ENCODE measurements at places on chromosomes 16 and 17.
A peak's percentile ranks its signal among the peaks of the same experiment; 100 is the strongest.

DNA sequence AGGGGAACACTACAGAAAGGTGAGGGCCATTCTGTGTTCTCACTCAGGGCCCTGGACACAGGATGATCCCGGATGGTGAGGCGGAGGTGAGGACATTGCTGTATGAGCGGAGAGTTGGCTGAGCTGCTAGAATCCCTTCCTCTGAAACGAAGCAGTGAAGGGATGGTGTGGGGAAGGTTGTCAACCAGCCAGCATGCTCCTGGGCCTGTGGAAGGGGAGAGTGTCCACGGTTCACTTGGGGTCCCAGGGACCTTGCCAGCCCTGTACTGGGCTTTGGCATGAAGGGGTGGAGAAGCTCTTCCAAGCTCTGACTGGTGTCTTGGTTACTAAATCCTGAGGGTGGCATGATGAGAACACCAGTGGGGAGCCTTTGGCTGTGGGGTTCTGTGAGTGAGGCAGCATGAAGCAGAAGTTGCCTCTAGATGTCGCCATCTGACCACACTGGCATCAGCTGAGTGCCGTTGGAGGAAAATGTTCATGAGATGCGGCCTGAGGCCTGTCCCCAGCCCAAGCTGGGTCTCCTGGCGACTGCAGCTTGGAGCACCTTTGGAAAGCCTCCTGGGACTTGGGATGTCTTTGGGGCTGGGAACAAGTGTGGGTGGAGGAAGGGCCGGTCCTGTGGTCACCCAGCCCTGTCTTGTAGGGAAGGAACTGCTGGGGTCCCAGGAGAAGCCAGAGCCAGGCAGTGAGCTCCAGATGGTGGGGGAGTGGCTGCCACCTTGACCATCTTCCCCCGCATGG lies 14.8 kb downstream of the PDP2 start:
- no peak for DNase-seq

GRCh38 chr17:48818361-48818841 lies 1.4 kb upstream of the TTLL6 start:
- DNase-seq, result no peak

- no peak for DNase-seq
Observed at GRCh38 chr17:80191865-80192661, 22.2 kb downstream of the CARD14 start.

DNA sequence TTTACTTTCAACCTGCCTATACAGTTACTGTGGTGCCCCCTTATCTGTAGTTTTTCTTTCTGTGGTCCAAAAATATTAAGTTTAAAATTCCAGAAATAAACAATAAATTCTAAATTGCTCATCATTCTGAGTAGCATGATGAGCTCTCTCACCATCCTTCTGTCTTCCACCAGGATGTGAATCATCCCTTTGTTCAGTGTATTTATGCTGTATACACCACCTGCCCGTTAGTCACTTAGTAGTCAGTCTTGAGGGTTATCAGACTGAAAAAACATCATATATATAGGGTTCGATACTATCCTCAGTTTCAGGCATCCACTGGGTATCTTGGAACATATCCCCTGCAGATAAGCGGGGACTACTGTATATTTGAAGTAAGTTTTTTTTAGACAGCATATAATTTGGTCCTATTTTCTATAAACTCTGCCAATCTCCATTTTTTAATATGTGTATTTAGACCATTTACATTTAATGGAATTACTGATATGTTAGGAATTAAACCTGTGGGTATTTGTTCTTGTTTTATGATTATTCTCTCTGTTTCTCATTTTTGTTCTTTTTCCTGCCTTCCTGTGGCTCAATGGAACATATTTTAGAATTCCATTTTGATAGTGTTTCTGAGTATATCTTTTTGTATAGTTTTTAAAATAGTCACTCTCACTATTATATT lies 31.0 kb downstream of the TBX21 start:
- DNase-seq, result no peak

GRCh38 chr17:6756425-6757031 lies 682 bp downstream of the XAF1 start:
- no peak for DNase-seq

- no peak for DNase-seq
Observed at GRCh38 chr17:81398832-81399411, 3.7 kb downstream of the BAHCC1 start.

DNA sequence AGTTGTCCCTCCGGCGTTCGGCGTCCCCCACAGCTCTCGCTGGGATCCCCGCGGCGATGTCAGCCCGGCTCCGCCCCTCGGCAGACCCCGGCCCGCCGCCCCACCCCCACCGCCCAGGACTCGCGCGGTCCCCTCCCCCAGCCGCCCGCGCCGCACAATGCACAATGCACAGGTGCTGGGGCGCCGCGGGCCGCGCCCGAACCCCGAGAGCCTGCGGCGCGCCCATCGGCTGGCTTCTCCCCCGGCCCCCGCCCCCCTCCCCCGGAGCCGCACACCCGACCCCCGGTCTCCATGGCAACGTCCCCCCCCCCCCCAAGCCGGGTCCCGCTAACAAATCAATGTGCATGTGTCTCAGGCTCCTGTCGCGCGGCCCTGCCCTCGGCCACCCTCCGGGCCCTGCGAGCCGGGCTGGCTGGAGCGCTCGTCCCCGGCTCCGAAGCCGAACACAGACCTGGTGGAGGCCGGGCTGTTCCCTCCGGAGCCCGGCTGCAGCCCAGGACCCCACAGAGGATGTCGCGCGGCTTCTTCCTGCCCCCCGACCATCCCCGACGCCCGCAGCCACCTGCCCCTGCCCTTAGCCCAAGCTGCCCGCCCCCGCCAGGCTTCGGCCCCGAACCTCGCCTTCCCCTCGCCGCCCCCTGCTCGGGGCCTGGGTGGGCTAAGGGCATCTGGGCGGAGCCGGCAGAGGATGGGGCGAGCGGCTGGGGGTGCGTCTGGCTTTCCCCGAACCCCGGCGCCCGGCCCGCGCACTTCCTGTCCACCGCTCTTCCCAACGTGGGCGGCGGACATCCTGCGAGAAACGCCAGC lies 818 bp upstream of the CBX8 start:
- no peak for DNase-seq

GRCh38 chr17:80279895-80280294 lies 19.2 kb downstream of the RNF213 start:
- no peak for DNase-seq

DNA sequence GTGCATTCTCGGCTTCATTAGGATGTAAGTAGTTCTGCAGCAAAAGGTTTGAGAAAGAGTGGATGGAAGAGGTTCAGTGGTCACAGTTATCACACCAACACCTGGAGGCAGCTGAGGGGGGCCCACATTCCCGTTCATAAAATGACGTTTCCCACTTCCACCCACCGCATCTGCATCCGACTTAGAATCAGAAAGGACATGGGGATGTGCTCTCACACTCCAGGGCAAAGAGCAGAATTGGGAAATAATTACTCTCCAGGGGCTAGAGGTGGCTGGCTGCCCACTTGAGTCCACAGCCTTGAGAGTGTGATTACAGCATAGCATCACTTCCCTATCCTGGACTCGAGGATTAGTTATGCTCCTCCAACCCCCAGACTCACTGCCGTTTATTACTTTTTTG lies 122.0 kb downstream of the CPPED1 start:
- no peak for DNase-seq

DNA sequence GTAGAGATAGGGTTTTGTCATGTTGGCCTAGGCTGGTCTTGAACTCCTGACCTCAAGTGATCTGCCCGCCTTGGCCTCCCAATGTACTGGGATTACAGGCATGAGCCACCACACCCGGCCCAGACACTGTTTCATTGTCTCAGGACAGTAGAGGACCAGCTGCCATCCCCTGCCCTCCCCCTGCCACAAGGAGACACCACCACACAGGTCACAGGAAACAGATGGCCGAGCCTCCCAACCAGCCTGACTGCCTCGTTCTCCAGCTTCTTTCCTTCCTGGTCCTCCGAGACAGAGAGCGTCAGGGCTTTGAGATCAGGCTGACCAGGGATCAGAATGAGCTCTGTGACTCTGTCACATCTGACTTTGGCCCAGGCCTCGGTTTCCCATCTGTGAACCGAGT lies 20.8 kb upstream of the RNPS1 start:
- no peak for DNase-seq

DNA sequence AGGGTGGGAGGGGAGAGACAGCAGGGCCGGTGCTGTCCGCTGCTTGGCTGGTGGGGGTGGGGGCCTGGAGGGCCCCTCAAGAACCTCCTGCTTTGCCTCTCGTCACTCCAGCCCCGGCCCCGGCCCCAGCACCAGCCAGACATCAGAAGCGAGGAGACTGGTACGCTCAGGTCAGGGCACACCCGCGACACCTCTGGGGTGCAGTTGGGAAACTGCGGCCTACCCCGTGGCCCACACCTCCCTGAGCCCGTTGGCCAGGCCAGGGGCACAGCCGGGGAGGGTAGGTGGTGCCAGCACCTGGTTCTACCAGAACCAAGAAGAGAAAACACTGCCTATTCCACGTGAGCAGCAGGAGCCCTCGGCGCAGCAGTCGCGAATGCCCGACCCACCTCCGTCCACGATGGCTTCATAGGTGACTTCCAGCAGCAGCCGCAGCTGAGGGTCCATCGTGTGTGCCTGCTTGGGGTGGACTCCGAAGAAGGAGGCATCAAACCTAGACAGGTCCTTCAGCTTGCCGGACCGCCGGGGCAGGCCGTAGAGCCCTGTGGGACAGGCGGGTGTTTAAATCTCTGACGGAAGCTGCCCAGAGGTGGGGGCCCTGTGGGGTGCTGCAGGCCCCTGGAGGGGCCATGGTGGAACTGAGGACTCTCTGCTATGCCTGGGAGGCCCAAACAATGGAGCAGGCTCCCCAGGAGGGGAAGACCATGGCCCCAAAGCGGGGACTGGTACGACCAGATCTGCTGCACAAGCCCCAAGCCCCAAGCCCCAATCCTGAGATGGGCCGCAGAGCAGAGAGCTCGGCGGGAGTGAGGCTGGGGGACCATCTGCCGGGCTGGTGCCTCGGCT lies 2.9 kb downstream of the FASN start:
- no peak for DNase-seq

GRCh38 chr16:58212824-58213655 lies 15.1 kb upstream of the CSNK2A2 start:
- DNase-seq, result no peak

DNA sequence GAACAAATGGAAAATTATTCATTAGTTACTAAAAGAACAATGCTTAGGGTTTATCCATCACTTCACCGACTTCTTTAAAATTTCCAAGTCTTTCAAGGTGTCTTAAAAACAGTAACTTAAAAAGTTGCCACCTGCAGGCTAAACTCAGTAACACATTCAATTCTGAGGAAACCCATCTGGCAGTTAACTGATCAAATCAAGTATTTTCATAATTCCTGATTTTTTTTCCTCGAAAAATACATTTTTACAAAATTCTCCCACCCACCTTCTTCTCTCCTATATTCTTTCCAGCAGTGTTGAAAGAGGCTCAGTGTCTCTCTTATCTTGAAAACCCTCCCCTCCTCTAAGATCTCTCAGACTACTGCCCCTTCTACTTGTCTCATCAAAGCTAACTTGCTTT lies 29.9 kb downstream of the PARN start:
- no peak for DNase-seq

DNA sequence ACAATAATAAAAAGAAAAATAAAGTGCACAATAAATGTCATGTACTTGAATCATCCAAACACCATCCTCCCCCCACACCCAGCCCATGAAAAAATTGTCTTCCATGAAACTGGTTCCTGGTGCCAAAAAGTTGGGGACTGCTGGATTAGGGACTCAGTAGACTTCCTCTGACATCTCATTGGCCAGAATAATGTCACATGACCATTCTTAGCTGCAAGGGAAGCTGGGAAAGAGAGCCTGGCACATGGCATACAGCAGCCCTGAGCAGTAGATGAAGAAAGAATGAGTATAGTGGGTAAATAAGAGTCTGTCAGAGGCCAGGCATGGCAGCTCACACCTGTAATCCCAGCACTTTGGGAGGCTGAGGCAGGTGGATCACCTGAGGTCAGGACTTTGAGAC lies 12.5 kb downstream of the ITPRIPL2 start:
- DNase-seq, result no peak

- peak; percentile 11 for DNase-seq
Observed at GRCh38 chr17:31068291-31068690, 26.5 kb upstream of the NF1 start.

- no peak for DNase-seq
Observed at GRCh38 chr17:69717214-69717613, 302.7 kb downstream of the MAP2K6 start.

GRCh38 chr17:17042384-17042736 lies at the start of gene MPRIP:
Gene MPRIP (plus strand): TSS chr17:17042457. CDS start chr17:17042849, 392 bp downstream.
- DNase-seq, result no peak

- no peak for DNase-seq
Observed at GRCh38 chr16:48217708-48218107, 26.4 kb upstream of the LONP2 start.

- no peak for DNase-seq
Observed at GRCh38 chr17:37483311-37484039, 6.2 kb upstream of the DUSP14 start.

DNA sequence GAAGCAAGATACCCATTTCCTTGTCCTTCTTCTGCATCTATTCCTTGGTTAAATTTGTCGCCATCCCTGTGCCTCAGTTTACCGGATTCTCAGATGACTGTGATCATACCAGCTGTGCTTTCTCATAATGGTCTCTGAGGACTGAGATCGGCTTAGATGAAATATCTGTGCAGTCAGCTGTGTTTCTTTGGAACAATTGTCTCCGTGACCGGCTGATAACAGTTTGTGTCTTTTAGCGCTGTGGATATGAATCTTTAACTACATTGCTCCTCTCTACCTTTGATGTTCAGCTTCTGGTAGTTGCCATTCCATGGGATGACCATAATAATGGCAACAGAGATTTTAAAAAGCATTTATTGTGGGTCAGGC lies 473 bp downstream of the FTO start:
- DNase-seq, result no peak

DNA sequence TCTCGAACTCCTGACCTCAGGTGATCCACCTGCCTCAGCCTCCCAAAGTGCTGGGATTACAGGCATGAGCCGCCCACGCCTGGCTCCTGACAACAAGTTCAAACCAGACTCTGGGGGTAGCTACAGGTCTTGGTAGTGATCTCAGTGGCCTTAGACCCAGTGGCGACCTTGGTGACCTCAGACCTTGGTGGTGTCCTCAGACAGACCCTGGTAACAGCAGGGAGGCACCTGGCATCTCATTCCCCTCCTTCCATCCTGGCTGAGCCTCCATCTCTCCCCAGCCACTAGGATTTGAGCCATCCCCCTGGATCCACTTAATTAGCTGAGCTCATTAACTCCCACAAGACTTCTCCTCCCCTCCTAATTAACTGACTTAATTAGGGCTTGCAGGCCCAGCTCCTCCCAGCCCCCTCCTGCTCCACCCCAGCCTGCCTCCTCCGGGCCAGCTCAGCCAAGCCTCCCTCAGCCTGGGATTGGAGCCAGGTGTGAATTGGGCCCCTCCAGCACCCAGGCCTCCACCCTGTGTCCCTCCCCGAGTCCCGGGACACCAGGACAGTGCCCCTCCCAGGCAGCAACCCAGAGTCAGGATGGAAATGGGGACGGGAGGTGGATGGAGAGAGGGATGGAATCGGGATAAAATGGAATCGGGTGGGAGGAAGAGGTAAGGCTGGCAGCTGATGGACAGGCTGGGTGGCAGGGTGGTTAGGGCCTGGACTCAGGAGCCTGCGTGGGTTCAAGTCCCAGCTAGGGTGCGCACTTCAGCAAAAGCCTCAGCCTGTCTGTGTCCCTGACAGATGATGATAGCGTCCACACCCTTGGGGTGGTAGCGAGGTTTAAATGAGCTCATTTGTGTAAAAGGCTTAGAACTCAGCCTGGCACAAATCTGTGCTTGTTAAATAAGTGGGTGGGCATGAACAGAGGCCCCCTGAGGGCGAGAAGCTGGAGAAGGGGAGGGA lies 11.2 kb upstream of the SBK1 start:
- no peak for DNase-seq
